Foreskin melanocyte (primary cell): ENCODE measurements at places on chromosomes 4 and X.

- DNase-seq: no peak
Measured at GRCh38 chr4:148065075-148065474, 333.2 kb downstream of the ARHGAP10 start.

DNA sequence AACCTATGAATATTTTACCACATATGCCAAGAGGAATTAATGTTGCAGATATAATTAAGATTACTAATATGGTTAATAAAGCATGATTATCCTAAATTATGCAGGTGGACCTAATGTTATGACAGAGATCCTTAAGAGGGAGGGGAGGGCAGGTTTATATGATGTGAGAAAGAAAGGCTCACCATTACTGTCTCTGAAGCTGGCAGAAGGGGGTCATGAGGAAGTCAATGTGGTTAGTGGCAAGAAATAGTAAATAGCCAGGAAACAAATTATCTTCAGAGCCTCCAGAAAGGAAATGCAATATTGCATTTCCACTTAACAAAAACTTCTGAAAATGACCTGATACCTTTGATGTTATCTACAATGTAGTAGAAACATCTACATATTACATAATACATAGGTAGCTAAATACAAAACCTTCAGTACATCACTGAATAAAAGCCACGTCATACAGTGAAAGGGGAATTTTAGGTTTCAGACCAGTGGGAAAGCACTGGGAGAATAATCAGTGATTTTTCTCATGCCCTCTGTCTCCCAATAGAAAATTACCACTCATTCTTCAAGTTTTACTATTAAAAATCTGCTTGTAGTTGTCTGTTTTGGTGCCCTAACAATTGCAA is 609.2 kb downstream of the SPOCK3 start:
- DNase-seq: no peak

GRCh38 chrX:9707306-9708033 is 58.2 kb downstream of the GPR143 start:
- DNase-seq: no peak

DNA sequence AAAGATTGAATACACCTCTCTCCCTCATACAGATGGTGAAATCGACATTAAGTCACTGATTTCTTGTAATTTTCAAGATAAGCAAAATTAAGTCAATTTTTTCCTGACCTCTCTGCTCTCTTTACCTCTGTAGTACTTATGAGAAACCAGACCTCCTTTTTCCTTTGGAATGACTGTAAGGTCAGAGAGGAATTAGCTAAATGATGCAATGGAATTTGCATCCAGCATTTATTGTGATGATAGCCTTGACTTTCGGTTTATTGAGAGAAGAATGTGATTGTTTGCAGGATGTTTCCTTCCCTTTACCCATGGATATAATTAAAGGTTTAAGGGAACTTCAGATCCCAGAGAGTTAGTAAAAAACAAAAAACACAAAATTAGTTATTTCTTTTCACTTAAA is 22.4 kb downstream of the STK26 start:
- DNase-seq: no peak

DNA sequence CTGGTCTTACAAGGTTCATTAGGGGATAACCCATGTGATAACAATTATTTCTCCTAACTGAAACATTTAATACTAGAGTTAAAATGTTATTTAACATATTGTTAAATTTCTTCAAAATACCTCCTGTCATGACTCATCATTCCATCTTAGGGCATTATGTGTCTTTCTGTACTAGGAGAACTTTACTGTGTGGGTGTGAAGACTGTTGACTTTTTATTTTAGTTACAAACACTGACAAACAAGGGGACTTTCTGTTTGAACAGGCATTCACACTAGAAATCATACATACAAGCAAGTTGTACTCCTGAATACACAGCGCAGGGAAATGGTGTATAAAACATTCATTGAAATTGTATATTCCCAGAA is 175.9 kb downstream of the FBXW7 start:
- DNase-seq: no peak

DNA sequence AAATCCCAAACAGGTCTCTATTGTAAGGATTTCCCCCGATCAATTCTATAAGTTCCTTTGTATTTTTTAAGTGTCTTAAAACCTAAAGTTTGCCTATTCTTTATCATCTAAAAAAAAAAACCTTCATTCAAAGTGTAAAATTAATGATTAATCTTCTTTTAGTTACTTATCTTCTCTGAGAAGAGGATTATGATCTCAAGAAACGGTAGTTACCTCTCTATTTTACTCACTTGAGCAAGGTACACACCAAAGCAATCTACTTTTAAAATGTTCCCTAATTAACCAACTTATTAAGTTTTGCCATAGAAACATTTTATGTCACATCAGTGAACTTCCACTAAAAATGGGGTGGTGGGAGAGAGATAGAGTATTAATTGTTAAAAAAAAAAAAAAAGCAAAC is 15.2 kb upstream of the GALNT7 start:
- no peak for DNase-seq

GRCh38 chr4:32589853-32590252 is 1869.7 kb downstream of the PCDH7 start:
- no peak for DNase-seq

- no peak for DNase-seq
Measured at GRCh38 chrX:37315511-37316248, 33.5 kb upstream of the PRRG1 start.

GRCh38 chr4:2954358-2955185 is 8.6 kb downstream of the NOP14 start:
- no peak for DNase-seq

DNA sequence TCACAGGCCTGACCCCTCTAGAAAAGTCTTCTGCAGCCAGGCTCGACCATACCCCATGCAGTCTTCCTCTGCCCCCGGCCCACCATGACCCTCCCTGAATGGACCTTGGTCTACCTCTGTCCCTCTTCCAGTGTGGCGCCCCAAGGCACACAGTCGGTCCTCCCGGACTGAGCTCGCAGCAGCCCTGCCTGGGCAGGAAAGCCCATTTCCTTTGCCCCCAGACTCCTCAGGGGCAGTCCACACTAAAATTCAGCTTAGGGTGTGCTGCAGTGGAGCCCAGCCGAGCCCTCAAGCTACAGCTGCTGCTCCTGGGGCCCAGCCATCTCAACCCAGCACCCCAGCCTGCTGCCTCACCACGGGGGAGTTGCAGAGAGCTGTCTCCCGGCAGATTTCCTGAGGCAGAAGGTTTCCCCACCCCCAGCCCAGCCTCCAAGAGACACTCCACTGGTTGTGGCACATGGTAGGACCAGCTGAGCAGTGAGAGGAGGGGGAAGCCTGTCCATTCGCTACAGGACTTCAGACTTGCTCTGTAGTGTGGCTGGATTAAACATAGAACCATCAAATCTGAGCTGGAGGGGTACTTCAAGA is 37.5 kb upstream of the IQSEC2 start:
- DNase-seq: no peak
